A172 (cell line): ENCODE measurements at places on chromosomes 7 and 10. TPM values are rescaled to one million over a fixed set of nuclear protein-coding genes. Genes with fewer than 3 reads are reported as not detected.

- no peak for DNase-seq
Measured at GRCh38 chr10:2623675-2624274, 443.6 kb upstream of the PFKP start.

GRCh38 chr10:69629897-69630650 lies at the start of gene FAM241B:
Gene FAM241B (plus strand): TSS chr10:69630247. CDS start chr10:69631744, 1,497 bp downstream.
- peak; percentile 35 for DNase-seq

GRCh38 chr7:7720750-7721621 lies 2.6 kb upstream of the RPA3 start:
- no peak for DNase-seq

GRCh38 chr7:81560708-81561107 lies 209.1 kb downstream of the HGF start:
- DNase-seq: no peak

DNA sequence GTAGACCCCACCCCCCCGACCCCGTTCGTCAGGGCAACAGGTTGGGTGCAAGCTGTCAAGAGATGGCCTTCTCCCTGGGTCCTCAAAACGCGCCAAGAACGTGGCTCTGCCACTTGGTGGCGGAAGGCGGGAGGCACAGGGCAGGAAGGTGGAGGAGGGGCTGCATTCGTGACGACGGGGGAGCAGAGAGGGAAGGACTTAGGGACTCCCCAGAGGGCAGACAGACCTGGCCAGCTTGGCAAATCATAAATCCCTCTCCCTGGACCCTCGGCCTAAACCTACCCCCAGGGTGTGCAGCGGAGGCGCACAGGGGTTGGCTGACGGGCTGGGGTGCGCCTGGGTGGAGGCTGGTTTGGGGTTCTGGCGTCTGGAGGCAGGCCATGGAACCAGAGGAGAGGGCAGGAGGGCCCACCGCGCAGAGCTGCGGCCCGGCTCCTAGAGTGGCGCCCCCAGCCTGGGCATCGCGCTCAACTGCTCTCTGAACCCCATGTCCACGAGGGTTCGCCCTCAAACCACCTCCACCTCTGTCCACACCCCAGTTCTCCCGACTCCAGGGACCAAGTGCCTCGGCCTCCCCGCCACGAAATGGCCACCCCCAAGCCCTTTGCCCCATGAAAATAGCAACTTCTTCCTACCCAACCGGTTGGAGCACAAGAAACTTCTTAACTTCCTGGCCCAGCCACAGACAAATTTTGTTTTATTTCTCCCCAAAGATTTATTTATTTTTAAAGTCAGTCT lies 10.8 kb upstream of the GATA3 start:
- DNase-seq: no peak

DNA sequence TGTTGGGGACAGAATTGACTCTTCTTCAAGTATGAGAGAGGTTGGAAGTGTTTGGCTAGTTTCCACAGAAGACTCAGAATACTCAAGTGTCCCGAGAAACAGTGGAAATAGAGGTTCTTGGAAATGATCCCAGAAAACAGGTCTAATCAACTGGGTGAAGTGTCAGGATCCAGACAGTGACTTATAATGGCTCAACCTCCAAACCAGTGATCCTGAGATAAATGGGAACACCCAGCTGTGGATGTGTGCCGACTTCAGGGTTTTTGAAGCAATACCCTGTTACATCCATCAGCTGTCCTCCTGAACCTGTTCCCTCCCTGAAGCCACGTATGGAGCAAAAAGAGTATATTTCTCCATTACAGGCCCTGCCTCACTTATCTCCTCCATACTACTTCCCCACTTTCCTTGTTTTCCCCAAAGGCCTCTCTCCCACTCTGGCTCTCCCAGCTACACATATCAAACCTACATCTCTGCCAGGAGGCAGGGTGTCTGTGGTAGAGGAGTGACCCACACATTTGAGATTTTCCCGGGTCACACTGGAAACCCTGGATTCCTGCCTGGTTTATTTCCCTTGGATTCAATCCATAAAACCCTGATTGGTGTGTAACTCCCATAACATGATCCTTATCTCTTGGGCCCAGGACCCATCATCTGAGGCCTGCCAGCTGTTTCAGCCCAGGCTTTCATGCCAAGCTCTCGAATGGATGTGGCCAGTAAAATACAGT lies 17.6 kb upstream of the ELOVL3 start:
- DNase-seq: peak; percentile 60

DNA sequence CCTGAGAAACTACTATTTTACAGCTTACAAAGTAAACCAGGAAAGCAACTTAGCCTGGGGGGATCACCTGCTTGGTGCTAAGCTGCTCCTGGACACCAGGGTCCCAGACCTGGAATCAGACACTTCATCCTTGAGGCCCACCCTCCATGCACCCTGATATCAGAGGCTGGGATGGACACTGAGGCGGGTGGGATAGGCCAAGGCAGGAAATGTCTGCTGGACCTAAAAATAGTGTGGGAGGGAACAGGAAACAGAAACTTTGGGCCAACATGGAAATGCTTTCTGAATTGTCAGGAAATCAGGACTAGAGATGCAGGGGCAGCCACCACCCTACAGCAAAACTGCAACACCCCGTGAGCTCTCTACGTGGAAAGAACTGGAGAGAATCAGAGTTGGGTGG lies 101.5 kb upstream of the PODXL start:
- no peak for DNase-seq

GRCh38 chr10:34955391-34955790 lies 134.8 kb downstream of the CUL2 start:
- peak; percentile 19 for DNase-seq

- DNase-seq: no peak
Measured at GRCh38 chr10:78579995-78580394, 488.8 kb upstream of the ZMIZ1 start.

MMP21 gene
- total RNA-seq: not detected in 2 replicates

PNLIP gene
- not detected in 2 replicates for total RNA-seq
